Ammon's horn (tissue), 1 donor: ENCODE measurements at places on chromosomes 12 and 14.

- DNase-seq, result no peak
Observed at GRCh38 chr12:132172619-132173018, 28.4 kb downstream of the NOC4L start.

GRCh38 chr14:34355584-34356263 lies 106.3 kb downstream of the SPTSSA start:
- DNase-seq, result peak; percentile 68

DNA sequence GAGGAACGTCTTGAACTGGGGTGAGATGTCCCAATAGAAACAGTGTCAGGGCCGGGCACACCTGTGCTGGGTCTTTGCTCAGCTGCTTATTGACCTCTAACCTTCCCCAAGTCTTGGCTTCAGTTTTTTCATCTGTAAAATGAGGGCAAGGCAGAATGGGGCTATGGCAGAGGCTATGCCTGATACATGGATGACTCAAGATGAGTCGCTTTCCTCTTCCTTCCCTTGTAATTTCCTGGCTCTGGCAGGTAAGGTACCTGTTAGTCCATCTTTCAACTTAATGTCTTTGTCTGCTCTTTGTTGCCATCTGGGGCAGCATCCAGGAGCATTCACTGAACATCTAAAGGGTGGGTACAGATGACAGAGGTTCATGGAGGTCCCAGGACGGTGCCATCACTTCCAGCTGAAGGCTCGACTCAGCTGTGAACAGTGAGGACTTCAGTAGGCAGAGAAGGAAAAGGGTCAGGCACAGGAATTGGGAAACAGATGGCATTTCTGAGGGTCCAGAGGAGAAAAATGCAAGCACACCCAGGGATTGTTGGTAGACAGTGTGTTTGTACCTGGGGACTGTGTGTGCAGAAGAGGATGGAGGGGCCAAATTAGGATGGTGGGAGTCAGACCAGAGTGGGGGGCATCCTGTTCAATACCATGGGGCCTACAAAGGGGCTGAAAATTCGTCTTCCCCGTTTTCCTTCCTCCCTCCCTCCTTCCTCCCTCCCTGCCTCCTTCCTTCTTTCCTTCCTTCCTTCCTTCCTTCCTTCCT lies 268.3 kb downstream of the VRK1 start:
- no peak for DNase-seq

- DNase-seq, result no peak
Observed at GRCh38 chr14:29274890-29275596, 508.5 kb downstream of the FOXG1 start.

DNA sequence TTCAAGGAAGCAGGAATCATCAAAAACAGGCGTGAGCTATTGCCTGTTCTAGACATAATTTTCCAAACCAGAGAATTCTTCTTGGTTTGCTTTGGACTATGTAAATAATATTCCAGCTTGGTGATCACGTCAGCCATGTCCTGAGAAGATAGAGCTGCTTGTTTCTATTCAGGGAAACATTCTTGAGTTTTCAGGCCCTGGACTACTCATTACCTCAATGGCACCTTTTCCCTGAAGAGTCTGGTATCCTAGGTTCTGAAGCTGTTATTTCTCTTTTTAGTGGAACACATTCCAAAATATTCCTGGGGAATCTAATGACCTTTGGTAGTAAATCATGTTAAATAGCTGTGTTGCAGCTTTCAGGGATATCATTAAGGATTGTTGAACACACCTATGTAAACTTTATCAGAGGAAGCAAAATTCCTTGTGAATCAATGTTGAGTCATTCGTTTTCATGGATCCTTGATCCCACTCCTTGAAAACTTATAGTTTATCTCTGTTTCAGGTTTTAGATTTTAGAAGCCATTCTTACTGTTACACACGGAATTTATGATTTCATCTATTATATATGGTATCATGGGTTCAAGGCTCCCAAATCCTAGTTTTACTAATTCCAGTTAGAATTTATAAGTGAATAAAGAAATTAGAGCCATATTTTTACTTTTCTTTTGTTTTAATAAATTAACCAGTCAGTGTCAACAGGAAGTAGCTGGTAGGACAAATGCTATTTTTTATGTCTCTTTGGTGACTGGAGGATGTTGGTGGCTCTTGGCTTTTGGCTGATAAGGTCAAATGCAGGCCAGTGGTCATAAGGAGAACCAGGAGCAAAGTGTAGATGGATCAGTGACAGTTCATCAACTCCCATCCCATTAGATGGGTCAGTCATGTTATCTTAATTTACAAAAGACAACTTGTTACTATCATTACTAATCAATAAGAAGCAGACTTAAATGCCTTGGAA lies 380.1 kb downstream of the ZFP36L1 start:
- no peak for DNase-seq

DNA sequence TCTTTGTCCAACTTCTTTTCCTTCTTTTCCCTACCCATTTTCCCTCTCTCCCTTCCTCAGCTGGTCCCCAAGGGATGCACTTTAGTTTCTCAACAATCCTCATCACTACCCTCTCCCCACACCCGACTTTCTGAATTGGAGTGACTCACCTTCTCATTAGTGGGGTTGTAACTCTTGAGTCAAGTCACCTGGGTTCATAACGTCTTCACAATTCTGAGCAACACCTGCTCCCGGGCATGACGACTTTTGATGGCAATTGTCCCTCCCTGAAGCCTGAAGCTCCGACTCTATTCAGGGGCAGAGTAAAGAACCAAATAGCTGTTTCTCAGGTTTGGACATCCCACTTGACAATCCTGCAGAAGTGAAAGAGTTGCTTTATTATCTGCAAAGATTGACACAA lies 82.7 kb upstream of the OTX2 start:
- no peak for DNase-seq

- DNase-seq, result no peak
Observed at GRCh38 chr12:1836241-1836803, 16.0 kb downstream of the LRTM2 start.

DNA sequence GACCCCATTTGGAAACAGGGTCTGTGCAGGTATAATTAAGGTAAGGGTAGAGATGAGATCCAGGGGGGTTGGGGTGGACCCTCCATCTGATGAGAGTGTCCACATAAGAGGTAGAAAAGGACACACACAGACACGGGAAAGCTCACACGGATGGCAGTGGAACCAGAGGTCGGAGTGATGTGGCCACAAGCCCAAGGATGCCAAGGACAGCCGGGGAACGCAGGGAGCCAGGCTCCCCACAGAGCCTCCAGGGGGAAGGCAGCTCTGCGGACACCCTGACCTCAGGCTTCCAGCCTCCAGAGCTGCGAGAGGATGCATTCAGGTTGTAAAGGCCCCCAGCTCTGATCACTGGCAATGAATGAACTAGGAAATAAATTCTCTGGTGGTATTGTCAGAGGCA lies 33.0 kb downstream of the RIMBP2 start:
- DNase-seq, result no peak

DNA sequence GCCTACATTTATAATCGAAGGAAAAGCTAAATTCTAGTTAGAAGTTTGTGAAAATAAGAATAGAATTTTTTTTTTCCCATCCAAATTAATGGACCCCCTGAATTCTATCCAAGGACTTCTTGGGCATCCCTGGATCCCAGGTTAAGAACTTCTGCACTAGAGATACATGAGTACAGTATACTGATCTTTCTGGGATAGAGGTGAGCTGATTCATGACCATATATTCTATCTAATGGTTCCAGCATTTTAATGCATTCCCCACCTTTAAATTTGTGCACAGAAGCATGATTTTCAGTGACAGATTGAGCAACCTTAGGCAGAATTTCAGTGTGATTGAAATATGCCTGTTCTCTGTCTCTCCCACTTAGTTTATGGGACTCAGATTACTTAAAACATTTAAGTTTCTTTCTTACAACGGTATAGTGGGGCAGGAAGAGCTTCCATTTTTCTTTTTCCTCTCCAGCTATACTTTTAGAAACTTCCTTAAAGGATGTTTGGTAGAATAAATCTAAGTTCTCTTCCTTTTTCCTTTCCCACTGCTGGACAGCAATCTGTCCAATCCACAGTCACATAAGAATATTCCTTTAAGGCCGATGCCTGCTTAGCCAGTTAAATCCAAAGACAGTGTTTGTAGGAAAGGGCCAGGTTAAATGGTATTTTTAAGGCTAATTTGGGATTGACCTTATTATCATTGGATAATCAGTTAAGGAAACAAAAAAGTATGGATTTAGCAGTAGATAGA lies 6.7 kb downstream of the MDM2 start:
- no peak for DNase-seq

GRCh38 chr12:79174626-79175025 lies 310.1 kb downstream of the SYT1 start:
- DNase-seq, result peak; percentile 48

- no peak for DNase-seq
Observed at GRCh38 chr14:95521001-95521400, 4.6 kb upstream of the SYNE3 start.
